ENCODE measurements at places on chromosomes 13 and 19.

DNA sequence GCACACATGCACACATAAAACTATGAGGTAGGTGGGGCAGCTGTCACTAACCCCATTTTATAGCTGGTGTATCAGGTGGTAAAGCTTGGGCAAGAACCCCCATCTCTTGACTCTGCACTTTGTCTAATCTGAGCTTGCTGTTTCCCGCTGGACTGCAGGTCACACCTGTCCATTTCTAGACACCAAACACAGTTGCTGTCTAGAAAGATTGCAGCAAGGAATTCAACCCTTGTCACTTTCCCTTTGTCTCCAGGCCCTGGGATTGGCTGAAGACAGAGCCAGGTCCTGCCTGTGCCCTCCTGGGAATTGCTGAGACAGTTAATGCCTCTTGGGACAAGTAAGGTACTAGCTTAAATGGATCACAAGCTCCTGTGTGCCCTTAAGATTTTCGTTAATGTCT is 83.8 kb downstream of the RNASEH2B start:
- DNase-seq, result no peak

DNA sequence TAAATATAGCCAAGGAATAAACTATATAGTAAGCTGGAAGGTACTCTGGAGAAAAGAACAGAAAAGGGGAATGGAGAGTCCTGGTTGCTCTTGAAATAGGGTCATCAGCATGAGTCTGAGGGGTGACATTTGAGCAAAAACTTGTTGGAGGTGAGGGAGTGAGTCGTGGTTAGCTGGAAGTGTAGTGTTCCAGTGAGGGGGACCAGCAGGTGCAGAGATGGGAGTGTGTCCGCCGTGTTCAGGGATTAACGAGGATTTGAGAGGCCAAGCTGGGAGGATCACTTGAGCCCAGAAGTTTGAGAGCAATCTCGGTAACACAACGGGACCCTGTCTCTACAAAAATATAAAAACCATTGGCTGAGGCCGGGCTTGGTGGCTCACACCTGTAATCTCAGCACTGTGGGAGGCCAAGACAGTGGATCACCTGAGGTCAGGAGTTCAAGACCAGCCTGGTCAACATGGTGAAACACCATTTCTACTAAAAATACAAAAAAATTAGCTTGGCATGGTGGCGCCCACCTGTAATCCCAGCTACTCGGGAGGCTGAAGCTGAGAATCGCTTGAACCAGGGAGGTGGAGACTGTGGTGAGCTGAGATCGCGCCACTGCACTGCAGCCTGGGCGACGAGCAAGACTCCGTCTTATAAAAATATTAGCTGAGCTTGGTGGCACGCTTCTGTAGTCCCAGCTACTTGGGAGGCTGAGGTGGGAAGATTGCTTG is 1.1 kb downstream of the SUPT5H start:
- DNase-seq, result no peak

GRCh38 chr19:37698216-37698615 is 21.3 kb downstream of the ZNF607 start:
- no peak for DNase-seq

GRCh38 chr13:69872321-69873047 is 235.1 kb upstream of the ATXN8OS start:
- DNase-seq, result no peak

GRCh38 chr13:45941261-45941660 is 89.7 kb upstream of the SIAH3 start:
- no peak for DNase-seq

DNA sequence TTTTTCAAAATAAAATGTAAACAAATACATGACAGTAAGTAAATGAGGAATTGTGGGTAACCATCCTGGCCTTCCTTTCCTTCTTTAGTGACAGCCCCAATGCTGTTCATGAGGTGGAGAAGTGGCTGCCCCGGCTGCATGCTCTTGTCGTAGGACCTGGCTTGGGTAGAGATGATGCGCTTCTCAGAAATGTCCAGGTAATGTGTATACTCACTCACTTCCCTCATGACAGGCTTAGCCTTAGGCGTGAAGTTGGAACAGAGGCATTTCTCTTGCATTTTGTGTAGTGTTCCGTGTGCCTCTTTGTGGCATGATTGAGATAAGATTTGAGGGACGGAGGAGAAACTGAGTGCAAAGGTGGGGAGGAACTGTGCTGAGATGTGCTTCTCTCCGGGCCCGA is 12.0 kb downstream of the NAXD start:
- DNase-seq, result no peak

GRCh38 chr13:112062571-112063570 is 4.1 kb upstream of the SOX1 start:
- no peak for DNase-seq

GRCh38 chr13:95533545-95534160 is 18.9 kb upstream of the CLDN10 start:
- no peak for DNase-seq

- DNase-seq, result no peak
Observed at GRCh38 chr13:37109051-37109678, 3.7 kb upstream of the CSNK1A1L start.

DNA sequence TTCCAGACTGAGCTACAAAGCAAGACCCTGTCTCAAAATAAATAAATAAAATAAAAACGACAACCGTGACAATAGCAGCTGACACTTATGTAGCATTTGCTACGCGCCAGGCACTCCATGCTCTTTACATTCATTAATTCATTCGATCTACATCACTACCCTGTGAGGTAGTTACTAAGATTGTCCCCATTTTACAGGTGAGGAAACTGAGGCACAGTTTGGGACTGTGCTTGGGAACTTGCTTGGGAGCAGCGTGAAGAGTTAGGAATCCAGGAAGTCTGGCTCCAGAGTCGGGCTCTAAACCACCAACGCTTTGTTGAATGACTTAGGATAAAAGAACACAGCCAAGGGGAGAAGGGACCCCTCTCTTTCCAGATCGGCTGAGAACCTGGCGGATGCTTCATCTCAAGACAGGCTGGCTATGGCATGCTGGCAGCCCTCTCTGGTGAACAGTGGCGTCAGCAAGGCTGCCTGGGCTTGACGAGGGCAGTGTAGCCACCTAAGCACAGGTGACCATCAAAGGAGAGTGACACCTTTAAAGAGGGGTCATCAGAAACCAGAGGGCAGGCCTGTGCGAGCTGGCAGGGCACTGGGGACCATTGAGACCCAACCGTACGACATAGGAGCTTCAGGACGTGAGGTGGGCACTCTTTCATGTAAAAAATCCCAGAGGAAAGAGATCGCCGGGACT is 591 bp downstream of the DOHH start:
- no peak for DNase-seq

- no peak for DNase-seq
Observed at GRCh38 chr19:29337029-29337428, 124.1 kb upstream of the UQCRFS1 start.

- DNase-seq, result no peak
Observed at GRCh38 chr13:38430796-38431195, 81.1 kb downstream of the UFM1 start.
